C1 segment of cervical spinal cord (tissue), 14 donors: ENCODE measurements at places on chromosomes 12 and 14.

DNA sequence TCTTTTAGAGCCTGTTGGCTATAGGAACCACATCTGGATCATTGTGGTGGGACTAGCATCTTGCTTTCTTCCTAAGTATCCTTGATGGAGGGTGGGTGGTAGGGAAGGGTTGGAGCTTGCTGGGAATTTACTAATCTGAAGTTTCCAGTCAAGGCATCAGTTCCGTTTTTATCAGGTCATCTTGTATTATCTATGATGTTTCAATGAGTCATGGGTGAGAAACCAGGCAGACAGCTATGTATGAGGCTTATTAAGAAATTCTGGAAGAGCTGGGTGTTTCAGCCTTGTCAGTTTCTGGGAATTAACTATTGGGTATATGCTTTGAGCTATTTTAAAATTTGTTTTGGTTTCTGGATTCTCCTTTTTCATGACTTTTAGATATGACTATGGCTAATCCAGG, 11.3 kb downstream of the TSFM start:
- no peak for DNase-seq

GRCh38 chr14:72726444-72726843, 167.5 kb downstream of the DPF3 start:
- no peak for DNase-seq

GRCh38 chr12:118355843-118356242, 16.9 kb downstream of the TAOK3 start:
- no peak for DNase-seq

GRCh38 chr12:9273276-9273675, 65.1 kb upstream of the PZP start:
- no peak for DNase-seq

DNA sequence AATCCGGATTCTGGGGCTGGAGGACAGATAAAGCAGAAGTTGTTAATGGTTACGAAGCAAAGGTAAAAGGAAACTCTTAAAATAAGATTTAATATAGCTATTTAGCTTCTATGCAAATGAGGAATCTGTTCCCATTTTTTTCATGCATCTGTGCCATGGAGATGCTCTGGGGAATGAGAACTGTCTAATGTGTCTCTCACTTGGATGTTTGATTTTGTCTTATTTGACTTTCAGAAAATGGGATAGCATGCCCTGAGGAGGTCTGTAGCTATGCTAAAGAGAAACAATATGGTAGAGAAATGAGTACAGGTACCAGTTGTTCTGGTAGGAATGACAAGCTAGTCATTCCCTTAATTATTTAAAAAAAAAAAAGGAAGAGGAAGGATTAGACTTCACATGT, 24.3 kb downstream of the C12orf76 start:
- DNase-seq: no peak

- no peak for DNase-seq
These were observed 32.2 kb upstream of the SERPINA6 start for GRCh38 chr14:94355191-94355794.

GRCh38 chr12:750366-751191, 1.8 kb upstream of the WNK1 start:
- no peak for DNase-seq
